ENCODE measurements at places on chromosomes 1 and 21. TPM values are rescaled to one million over a fixed set of nuclear protein-coding genes. Genes with fewer than 3 reads are reported as not detected.

DNA sequence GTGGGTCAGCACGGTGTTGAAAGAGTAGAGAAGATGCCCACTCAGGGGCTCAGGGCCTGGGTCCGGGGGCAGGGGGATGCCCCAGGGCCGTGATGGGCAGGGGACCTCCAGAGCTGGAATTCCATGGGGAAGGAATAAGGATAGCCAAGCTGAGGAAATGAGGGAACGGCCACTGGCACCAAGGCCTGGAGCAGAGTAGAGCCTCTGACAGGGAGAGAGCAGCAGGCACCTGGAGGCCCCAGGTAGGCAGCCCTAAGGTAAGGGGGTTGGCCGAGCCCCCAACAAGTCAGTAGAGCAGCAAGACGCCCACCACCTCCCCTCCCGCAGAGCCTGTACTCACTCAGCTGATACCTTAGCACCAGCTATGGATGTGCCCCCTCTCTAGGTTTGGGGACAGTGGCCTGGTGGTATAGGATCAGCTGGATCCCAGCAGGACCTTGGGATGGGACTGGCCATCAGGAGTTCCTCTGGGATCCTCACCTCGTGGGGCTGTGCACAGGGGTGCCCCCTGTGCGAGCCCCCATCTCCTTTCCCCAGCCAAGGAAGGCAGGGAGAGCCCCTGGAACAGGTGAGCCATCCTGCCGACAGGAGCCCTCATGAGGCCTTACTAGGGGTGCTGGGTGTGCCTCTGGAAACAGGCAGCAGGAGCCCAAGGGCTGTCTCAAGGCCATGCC is 21.0 kb upstream of the ARF1 start:
- no peak for DNase-seq

- no peak for DNase-seq
These were observed 62.5 kb upstream of the CAPZB start for GRCh38 chr1:19547814-19548213.

DNA sequence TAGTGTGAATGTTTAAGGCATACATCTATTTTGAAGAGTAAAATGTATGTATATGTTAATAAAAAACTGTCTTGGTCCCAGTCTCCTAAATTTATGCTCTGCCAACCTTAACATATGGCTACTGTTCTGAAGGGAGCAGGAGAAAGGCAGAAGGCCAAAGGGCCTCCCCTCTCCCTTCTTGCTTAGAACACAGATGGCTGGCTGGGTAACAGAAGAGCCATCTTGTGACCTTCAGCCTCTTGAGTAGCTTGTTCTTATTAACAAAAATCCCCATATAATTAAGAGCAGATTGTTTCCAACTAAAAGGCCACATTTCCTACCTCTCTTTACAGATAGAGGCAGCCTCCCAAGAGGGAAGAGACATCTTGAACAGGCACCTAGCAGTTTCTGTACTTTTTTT is 36.1 kb downstream of the EPB41 start:
- DNase-seq: no peak

The TMPRSS2 gene
- not detected for total RNA-seq

GRCh38 chr1:43536196-43536863 is 5.6 kb downstream of the PTPRF start:
- DNase-seq: no peak

The STIL gene
- 1.6 TPM for total RNA-seq

GRCh38 chr1:44565259-44565750 is 109.0 kb downstream of the TMEM53 start:
- no peak for DNase-seq

The CRABP2 gene
- 0.61 TPM for total RNA-seq

The ITLN1 gene
- not detected for total RNA-seq

- DNase-seq: no peak
These were observed 127.1 kb upstream of the KCNJ15 start for GRCh38 chr21:38129711-38130110.

DNA sequence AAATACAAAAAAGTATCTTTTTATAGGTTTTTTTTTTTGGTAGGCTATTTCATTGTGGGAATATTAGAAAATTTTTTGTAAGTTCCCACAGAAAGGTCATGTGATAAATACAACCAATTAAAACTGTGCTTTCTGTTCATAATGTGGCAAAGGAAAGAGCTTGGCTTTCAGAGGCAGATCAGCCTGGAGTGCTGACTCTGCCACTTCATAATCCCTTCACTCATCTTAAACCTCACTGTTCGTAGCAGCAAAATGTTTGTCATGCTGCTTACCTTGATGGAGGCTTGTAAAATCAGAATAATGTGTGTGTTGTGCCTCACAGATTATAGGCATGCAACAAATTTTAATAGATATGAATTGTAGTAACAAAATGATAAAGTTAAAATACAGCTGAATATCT is 176.8 kb downstream of the ZP4 start:
- no peak for DNase-seq

The RNU1-2 gene
- 3,866 TPM for total RNA-seq

DNA sequence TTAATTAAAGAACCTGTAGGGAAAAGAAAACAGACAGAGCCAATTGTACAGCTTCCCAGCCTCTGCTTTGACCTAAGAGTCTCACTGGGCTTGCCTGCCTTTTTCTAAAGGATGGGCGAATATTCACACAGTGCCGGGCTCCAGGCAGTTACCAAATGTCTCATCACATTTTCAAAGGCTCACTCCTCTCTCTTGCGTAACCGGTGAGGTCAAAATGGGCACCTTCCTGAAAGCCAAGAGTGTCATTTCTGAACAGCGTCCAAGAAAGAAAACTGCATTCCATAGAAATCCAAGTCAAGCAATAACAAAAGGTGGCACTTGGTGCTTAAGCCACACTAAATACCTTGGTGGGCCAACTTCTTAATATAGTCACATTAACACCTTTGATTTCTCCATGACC is 710 bp upstream of the PALMD start:
- DNase-seq: no peak

The CD84 gene
- 98.9 TPM for total RNA-seq

DNA sequence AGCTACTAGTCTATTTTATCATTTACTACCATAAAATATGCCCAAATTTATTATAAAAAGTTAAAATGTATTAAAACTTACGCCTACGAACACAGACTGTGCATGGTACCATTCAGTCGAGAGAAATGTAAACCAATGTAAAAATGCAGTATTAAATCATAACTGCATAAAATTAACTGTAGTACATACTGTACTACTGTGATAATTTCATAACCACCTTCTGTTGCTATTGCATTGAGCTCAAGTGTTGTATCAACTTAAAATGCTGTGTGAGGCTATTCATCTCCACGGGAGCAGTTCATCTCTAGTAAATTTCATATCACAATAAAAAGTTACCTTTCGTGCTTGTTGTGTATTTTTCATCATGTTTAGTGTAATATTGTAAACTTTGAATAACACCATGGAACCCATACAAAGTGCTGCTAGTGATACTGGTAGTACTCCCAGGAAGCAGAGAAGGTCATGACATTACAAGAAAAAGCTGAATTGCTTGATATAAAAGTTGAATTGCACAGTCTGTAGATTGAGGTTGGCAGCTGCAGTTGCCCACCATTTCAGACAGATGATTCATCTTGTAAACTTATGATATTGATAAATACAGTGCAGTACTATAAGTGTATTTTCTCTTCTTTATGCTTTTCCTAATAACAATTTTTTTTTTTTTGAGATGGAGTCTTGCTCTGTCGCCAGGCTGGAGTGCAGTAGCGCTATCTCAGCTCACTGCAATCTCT is 19.0 kb upstream of the CENPF start:
- DNase-seq: no peak

DNA sequence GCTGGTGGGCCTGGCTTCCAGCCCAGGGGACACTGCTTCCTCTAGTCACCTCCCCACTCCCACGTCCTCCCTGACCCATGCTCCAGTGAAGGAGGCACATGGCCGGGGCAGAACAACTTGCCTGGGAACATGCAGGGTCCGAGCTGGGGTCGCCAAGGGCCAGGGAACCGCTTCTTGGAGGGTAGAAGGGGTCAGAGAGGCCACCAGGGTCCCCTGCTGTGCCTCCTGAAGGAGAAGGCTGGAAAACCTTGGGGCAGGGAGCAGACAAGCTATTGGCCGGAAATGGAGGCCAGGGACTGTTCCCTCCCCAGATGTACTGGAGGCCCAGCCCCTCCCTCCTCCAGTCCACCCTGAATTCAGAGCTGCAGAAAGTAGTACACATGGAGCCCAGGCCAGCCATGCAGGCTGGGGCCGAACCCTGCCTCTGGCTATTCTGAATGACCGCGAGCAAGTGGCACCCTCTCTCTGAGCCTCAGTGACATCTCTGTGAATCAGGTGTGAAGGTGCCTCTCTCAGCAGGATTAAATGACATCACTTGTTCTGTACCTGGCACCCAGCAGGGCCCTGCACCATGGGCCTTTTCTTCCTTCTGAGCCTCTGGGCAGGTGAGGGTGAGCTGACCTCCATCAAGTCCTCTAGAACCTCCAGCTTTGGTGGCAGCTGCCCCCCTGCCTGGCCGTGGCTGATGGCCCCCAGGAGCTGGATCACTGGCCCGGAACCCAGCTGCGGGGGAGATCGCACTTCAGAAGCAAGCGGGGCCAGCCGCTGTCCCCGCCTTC is 15.7 kb downstream of the SPOCD1 start:
- no peak for DNase-seq

DNA sequence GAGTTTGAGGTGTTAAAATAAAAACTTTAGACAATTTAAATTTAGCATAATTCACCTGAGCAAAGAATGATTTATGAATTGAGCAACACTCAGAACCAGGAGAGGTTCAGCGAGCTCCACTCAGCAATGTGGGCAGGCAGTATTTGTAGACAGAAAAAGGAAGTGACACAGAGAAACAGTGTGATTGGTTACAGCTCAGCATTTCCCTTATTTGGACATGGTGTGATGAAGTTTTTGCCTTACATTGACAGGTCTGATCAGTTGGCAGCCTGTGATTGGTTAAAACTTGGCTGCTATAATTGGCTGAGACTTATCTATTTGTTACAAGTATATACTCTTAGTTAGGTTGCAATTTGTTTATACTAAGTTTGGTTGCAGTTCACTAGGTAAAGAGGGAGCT is 621.2 kb upstream of the PRMT6 start:
- DNase-seq: no peak

- DNase-seq: no peak
These were observed 191.3 kb downstream of the TGFB2 start for GRCh38 chr1:218536296-218536986.

GRCh38 chr21:28632755-28633408 is 359.8 kb downstream of the LTN1 start:
- DNase-seq: no peak

GRCh38 chr1:207993477-207994445 is 82.8 kb upstream of the CD34 start:
- no peak for DNase-seq

The COL6A1 gene
- total RNA-seq: 6.0 TPM

GRCh38 chr1:1540090-1540817 is at the start of gene TMEM240:
Gene TMEM240 (minus strand): TSS chr1:1540624. CDS start chr1:1540346, 278 bp downstream.
- DNase-seq: peak; percentile 45

The TRIM63 gene
- not detected for total RNA-seq

GRCh38 chr1:62107923-62108322 is 86.7 kb upstream of the L1TD1 start:
- DNase-seq: no peak
